ENCODE measurements at places on chromosomes 1 and 21. TPM values are rescaled to one million over a fixed set of nuclear protein-coding genes. Genes with fewer than 3 reads are reported as not detected.

The KCNK1 gene
- 10.3 TPM for total RNA-seq

The CA6 gene
- total RNA-seq = not detected

The SELENBP1 gene
- 21.2 TPM for total RNA-seq

The IL20 gene
- not detected for total RNA-seq

The CD1C gene
- 0.22 TPM for total RNA-seq

The S1PR1 gene
- total RNA-seq = 57.9 TPM

The ZNHIT6 gene
- 13.3 TPM for total RNA-seq

The ACKR1 gene
- total RNA-seq = 22.5 TPM

The TTC39A gene
- total RNA-seq = 20.3 TPM

The RCSD1 gene
- total RNA-seq = 32.7 TPM

The PSMA5 gene
- total RNA-seq = 60.7 TPM

The GPR37L1 gene
- total RNA-seq = not detected

The SELL gene
- total RNA-seq = 4.0 TPM

The MXRA8 gene
- total RNA-seq = 30.5 TPM

The ASCL5 gene
- not detected for total RNA-seq

The AGTRAP gene
- total RNA-seq = 17.4 TPM

The TSPAN2 gene
- total RNA-seq = 3.3 TPM

The CFAP74 gene
- not detected for total RNA-seq

The NT5C1A gene
- 25.0 TPM for total RNA-seq

The ETV3L gene
- total RNA-seq = not detected

The OR2T35 gene
- not detected for total RNA-seq

The PBX1 gene
- 52.2 TPM for total RNA-seq

The COL16A1 gene
- total RNA-seq = 45.9 TPM

The PM20D1 gene
- total RNA-seq = 1.7 TPM

The G0S2 gene
- 246 TPM for total RNA-seq

The TRABD2B gene
- 3.4 TPM for total RNA-seq

The RSRP1 gene
- total RNA-seq = 52.2 TPM

The MRPL37 gene
- total RNA-seq = 71.7 TPM

The STUM gene
- 0.78 TPM for total RNA-seq

The LIPI gene
- total RNA-seq = not detected

The ZNF648 gene
- total RNA-seq = not detected

The C1orf159 gene
- 5.4 TPM for total RNA-seq

The OR2M4 gene
- total RNA-seq = not detected

The TRIM17 gene
- 0.46 TPM for total RNA-seq

Data from cardiac septum (tissue), 1 donor.